Activated T-cell treated with anti-CD3 and anti-CD28 coated beads for 1 hour (primary cell): ENCODE measurements at places on chromosomes 1 and 21.

DNA sequence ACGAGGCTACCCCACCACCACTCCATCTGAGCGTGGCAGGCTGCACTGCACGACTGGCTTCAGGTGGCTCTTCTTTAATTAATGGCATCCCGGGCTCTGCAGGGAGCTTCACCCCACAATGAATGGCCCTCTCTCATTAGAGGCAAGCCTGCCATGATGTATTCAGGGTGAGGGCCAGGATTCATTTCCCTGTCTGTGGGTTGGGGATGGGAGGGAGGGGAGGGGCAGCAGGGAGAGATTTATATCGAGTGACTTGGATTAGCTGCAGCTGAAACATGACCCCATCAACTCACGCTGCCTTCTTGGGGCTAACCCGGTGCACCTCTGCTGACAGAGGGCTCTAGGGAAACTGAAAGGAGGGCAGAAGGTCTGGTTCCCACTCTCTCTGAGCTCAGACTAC is 54.2 kb downstream of the ERI3 start:
- no peak for DNase-seq

DNA sequence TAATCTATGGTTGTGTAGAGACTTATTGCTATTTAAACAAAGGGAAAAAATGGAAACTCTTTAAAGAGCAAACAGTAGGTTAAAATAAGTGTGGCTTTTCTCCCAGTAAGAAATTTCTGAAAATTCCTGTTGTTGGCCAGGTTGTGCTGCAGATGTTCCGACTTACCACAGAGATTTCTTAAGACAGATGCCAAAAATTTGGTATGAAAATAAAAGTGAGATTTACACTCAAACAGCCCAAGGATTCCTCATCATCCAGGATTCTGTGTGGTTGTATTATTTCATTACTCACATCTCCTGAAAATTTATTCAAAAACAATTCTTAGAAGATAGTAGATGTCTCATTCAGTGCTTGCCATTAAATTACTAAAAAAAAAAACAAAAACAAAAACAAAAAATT is 296.7 kb upstream of the PTBP2 start:
- no peak for DNase-seq

GRCh38 chr1:6210591-6211355 is 4.9 kb downstream of the RNF207 start:
- DNase-seq: no peak

- no peak for DNase-seq
These were observed 270.3 kb downstream of the COL11A1 start for GRCh38 chr1:102838016-102838415.

GRCh38 chr1:193103759-193104501 is 1.3 kb downstream of the GLRX2 start:
- DNase-seq: no peak

GRCh38 chr1:198671136-198671535 is 32.3 kb downstream of the PTPRC start:
- no peak for DNase-seq

- DNase-seq: no peak
These were observed 30.3 kb downstream of the ZNF362 start for GRCh38 chr1:33286451-33287185.

- no peak for DNase-seq
These were observed 18.7 kb upstream of the RGSL1 start for GRCh38 chr1:182431278-182431677.

- DNase-seq: no peak
These were observed 119.8 kb upstream of the BACE2 start for GRCh38 chr21:41048145-41048544.
